Stimulated activated CD8-positive, alpha-beta memory T cell treated with anti-CD3 and anti-CD28 coated beads, Interleukin-12 subunit alpha, Interleukin-12 subunit beta, amount 100 ng/mL, for 1 hour (primary cell): ENCODE measurements at places on chromosomes 7 and 10.

GRCh38 chr10:59096631-59097030 lies 79.8 kb upstream of the PHYHIPL start:
- DNase-seq = no peak

GRCh38 chr7:46969303-46970130 lies 612.4 kb downstream of the TNS3 start:
- no peak for DNase-seq

DNA sequence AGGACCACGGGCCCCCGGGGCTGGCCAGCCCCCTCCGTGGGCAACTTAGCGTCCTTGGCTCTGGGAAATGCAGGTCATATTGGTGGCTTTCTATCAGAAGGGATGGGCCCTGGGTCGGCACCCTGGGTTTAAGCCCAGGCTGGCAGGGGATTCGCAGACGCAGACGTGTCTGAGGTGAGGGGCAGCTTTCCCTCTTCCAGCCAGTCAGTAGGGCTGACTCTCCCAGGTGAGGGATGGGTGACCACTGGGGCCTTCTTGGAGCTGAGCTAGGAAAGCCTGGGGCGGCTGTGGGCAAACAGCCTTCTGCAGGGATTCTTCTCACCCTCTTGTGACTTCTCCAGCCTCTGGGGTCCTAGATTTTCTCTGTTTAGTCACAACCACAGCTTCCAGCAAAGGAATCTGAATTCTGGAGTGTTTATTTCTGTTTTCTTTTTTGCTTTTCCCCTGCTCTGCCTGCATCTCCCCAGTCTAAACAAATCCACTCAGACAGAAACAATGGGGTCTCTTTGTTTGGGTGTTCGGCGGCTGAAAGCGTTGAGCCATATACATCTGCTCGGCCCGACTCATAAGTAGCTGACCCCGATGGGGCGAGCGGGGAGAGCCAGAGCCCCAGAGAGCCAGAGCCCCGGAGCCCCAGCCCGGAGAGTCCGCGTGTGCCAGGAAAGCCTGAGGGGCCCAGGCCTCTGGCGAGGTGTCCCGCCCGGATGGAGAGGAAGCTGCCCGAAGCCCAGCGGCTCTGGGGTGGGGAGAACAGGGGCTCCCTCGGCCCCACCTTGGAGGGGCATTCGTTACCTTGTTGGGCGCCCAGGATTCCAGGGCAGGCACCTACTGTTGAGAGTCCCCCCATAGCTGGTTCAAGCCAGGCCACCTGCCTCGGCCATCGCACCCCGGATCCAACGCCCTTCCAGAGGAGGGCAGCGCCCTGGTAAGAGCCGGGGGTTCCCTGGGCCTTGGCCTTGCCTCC lies 2.0 kb downstream of the MNX1 start:
- no peak for DNase-seq

- no peak for DNase-seq
These were observed 63.4 kb downstream of the VTI1A start for GRCh38 chr10:112510384-112510783.

- no peak for DNase-seq
These were observed 575 bp downstream of the PLPP4 start for GRCh38 chr10:120457431-120458172.
